Activated CD4-positive, alpha-beta T cell treated with anti-CD3 and anti-CD28 coated beads for 36 hours (primary cell): ENCODE measurements at places on chromosomes 5 and 9. TPM values are rescaled to one million over a fixed set of nuclear protein-coding genes. Genes with fewer than 3 reads are reported as not detected.

- no peaks in the 10 kb centered on the region for H3K4me1 ChIP-seq
- no peaks in the 10 kb centered on the region for H3K36me3 ChIP-seq
- no peaks in the 10 kb centered on the region for H3K27me3 ChIP-seq
- H3K4me3 ChIP-seq, result no peak overlapping the region
- no peak for DNase-seq
Measured at GRCh38 chr9:13992138-13993088, 321.5 kb downstream of the NFIB start.

DNA sequence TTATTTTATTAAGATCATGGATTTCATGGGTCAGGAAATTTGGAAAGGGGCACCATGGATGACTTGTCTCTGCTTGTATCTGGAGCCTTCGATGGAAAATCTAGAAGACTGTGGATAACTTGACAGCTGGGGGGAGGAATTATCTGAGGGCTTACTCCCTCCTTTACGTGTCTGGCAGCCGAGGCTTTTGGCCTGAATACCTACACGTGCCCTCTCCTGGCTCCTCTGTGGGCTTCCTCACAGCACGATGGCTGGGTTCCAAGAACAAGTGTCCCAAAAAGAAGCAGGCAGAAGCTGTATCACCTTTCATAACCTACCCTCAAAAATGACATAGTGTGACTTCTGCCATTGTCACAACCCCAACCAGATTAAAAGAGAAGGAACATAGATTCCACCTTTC lies 228.9 kb downstream of the GRIA1 start:
- DNase-seq, result no peak
- peaks cover 2% of the 10 kb centered on the region for H3K27me3 ChIP-seq
- no peak overlapping the region for H3K27ac ChIP-seq
- H3K36me3 ChIP-seq, result no peaks in the 10 kb centered on the region
- H3K4me1 ChIP-seq, result no peaks in the 10 kb centered on the region
- H3K4me3 ChIP-seq, result no peak overlapping the region

DNA sequence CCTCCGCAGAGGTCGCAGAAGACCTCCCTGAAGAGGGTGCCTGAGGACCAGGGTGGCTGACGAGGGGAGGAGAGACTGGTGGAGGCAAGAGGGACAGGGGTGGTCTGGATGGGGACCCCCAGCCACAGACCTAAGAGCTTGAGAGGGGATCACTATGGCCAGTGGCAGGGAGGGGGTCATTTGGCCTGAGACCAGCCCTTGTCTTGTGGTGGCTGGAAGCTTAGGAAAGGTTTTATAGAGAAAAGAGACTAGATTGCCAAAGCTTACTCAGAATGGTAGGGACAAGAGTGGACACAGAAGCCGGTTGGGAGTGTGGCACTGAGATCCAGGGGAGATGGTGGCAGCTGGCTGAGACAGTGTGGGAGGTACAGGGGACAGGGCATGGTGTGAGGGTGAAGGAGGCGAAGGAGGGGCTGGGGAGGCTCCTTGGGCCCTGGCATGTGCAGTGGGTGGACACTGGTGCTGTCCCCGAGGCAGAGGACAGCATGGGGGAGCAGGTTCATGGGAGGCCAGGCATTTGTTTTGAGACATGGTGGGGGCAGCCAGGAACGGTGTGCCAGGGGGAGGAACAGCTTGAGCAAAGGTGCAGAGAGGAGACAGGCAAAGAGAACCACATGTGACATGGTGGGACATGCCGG lies 123.0 kb downstream of the C9orf50 start:
- no peak overlapping the region for H3K27ac ChIP-seq
- H3K36me3 ChIP-seq, result peaks cover 15% of the 10 kb centered on the region
- no peak for DNase-seq
- H3K4me1 ChIP-seq, result peaks cover 22% of the 10 kb centered on the region
- no peaks in the 10 kb centered on the region for H3K27me3 ChIP-seq
- no peak overlapping the region for H3K4me3 ChIP-seq

LAMC3 gene
- total RNA-seq, result 0.40 TPM

DNA sequence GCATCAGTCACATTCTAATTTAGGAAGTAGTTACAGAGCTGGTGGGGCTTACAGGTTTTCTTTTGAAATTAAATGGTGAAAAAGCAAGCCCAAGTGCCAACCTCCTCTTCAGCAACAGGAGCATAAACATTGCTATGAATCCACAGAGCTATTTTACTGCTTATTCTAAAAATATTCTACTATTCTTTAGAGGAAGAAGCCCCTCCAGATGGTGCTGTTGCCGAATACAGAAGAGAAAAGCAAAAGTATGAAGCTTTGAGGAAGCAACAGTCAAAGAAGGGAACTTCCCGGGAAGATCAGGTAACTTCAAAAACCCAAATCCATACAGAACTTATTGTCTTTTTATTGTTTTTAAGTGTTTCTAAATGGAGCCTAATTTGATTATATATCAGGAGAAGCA lies 202.8 kb downstream of the CWC27 start:
- H3K36me3 ChIP-seq, result peaks cover 26% of the 10 kb centered on the region
- no peaks in the 10 kb centered on the region for H3K27me3 ChIP-seq
- no peak for DNase-seq
- H3K27ac ChIP-seq, result no peak overlapping the region
- no peak overlapping the region for H3K4me3 ChIP-seq

NUTM2F gene
- not detected for total RNA-seq
